ENCODE measurements at places on chromosomes 11 and 22. TPM values are rescaled to one million over a fixed set of nuclear protein-coding genes. Genes with fewer than 3 reads are reported as not detected.

GRCh38 chr22:44335903-44336803 is 23.4 kb upstream of the SHISAL1 start:
- DNase-seq = no peak

- peak; percentile 72 for DNase-seq
Observed at GRCh38 chr11:765025-765801, 12.1 kb downstream of the GATD1 start.

DNA sequence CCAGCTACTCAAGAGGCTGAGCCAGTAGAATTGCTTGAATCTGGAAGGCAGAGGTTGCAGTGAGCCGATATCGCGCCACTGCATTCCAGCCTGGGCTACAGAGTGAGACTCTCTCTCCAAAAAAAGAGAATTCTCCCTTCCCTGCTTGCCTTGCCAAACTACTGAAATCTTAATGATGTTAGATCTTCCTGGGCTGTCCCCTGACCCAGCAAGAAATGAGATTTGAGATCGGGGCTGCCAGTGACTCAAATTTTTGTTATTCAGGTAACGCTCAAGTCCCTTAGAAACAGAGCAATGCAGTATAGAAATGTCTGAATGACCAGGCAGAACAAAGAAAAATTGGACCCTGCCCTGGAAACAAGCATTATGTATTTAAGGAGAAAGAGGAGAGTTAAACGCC is 4.0 kb upstream of the RBFOX2 start:
- no peak for DNase-seq

DNA sequence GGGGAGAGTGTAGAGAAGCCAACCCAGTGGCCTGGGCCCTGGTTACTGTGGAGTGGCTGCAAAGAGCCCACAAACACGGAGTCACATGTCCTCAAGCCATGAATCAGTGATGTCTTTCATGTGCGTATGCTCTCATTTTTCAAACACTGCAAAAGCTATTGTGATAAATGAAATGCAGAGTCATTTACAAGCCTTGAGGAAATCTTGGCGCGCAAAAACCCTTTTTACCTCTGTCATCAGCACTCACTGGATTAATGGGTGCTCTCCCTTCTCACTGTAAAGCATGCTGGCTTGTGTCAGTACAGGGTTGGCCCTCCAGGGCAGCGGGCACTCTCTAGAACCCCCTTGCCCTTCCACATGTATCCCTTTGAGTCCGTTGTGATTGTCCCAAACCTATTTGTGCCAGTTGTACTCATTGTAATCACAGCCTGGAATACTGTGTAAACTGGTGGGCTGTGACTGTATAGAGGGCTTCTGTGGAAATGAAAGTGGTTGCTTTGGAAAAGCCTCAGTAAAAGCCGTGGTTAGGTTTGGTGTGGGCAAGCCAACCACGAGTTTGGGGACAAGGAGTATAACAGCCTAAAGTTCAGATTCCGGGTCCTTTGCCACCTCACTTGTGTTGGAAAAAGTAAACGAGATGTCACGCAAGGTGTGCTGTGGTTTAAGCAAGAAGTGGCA is 10.4 kb downstream of the GNAZ start:
- DNase-seq = no peak

- DNase-seq = no peak
Observed at GRCh38 chr22:42996646-42997365, 18.1 kb downstream of the PACSIN2 start.

DNA sequence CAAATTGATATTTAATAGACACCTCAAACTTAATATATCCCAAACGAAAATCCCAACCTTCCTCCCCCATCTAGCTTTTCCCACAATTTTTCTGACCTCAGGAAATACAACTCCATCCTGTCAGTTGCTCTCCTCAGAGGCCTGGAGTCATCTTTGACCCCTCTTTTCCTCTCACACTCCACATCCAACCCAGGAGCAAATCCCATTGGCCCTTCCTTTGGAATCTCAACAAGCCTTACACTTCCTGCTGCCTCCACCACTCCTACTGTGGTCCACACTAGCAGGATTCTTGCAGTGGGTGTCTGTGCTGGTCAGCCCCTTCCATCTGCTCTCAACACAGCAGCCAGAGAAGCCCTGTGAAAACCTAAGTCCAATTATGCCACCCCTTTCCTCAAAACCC is 39.3 kb upstream of the RFPL3 start:
- DNase-seq = no peak

GRCh38 chr11:118129471-118130172 is 23.0 kb downstream of the SCN4B start:
- no peak for DNase-seq

DNA sequence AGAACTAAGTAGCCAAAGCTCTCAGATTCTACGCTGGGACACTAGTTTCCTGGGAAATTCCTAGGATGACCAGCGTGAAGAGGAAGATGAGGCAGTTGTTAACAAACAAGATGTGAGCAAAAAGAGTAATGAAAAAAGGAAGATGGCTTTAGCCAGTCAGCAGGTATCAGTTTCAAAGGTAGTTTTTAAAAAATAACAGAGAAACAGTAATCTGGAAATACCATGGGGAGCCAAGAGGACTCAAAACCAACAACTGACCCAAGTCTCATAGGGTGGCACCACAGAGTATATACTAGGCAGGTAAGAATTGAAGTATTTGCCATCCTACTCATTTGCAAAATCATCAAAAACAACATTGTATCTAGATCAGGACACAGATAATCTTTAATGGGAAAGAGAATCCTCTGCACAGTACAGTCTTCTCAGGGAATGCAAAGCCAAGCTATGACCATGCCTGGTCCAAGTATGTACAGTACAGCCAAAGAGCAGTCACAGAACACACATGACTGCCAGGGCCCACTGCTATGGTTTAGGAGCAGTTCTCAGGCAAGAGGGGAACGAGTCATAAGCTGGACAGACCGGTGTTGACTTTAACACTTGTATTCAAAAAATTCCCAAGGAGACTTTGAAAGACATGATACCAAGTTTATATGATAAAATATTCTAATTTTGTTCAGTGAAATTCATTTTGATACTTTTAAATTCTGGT is 20.6 kb downstream of the MSANTD4 start:
- DNase-seq = no peak

DNA sequence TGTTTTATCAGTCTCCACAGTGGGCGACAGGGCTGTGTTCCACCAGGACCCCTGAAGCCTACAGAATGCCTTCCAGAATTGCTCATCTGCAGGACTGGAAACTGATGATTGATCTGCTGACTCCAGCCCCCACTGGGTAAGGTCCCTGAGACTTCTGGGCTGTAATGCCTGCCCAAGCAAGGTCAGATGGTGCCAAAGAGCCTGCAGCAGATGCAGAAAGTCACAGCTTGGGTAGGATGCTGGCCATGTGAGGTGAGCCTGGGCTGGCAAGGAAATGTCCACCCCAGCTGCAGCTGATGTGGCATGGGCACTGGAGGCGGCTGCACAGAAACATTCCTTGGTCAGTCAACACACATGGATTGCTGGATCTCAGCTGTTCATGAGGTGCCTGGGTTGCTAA is 30.9 kb downstream of the LRRC32 start:
- DNase-seq = no peak

DNA sequence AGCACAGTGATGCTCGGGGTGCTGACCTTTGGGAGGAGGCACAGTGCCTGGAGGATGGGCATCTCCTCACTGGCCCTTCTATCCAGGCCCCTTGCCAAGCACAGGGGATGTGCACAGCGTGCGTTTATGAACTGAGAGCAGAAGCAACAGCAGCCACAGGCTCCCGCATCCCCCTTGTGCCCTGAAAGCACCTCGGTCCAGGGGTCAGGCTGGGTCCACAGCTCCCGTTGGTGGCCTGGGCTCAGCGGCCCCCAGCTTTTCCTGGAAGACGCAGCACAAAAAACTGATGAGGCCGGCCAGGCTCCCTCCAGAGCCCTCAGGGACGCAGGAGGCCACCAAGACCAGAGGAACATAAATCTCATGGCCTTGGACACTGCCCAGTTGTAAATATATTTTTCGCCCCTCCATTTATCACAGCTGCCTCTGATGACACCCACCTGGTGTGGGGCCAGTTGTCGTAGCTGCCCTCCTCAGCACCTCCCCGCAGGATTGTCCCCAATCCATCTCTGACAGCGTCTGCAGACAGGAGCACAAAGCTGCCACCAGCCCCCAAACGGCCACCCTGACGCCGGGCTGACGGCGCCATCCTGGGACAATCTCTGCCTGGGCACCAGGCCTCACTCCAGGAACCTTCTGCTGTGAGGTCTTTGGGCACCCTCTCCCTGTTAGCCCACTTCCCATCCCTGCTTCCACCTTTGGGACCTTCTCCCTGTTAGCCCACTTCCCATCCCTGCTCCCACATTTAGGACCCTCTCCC is 203.1 kb downstream of the BRD1 start:
- DNase-seq = no peak

GRCh38 chr22:35811670-35812069 is 94.0 kb downstream of the APOL5 start:
- DNase-seq = no peak

DNA sequence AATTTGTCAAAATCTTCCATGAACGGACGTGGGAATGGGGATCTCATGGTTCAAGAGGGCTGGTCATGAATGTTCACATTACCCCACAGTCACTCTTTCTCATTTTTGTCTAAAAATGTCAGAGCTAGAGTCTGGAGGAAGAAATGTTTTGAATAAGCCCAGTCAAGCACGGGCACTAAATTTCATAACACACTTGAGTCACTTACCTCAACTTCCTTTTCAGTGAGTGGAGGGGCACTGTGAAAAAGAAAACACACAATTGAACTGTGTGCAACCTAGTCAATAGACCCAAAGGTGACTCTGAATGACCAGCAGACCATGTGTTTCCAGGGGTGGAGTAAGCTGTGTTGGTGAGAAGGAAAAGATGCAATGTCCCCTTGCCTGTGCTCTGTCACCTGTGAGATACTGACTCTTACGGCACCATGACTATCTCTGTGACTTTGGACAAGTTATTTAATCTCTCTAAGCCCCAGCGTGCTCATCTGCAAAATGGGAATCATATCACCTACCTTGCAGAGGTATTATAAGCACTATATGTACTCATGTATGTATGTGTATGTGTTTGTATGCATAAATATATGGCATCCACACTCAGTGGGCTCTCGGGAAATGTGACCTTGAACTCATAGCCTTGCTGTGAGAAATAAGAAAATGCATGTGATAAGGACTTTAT is 38.2 kb upstream of the LYVE1 start:
- DNase-seq = no peak

DNA sequence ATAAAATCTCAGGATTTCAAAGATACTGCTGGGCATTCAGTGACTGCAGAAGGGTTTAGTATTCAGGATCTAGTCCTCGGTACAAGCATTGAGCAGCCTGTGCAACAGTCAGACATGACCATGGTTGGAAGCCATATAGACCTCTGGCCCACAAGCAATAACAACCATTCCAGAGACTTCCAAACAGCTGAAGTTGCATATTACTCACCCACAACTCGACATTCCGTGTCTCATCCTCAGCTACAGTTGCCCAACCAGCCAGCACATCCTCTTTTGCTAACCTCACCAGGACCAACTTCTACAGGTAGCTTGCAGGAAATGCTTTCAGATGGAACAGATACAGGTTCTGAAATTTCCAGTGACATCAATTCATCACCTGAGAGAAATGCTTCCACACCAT is 156.8 kb downstream of the C11orf91 start:
- DNase-seq = no peak

DNA sequence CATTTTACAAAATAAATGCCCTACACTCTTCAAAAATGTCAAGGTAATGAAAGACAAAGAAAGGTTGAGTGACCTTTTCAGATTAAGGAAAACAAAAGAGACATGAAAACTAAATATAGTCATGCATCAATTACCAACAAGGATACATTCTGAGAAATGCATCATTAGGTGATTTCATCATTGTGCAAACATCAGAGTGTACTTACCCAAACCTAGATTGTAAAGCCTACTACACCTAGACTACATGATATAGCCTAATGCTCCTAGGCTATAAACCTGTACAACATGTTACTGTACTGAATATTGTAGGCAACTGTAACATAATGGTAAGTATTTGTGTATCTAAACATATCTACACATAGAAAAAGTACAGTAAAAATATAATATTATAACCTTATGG is 26.7 kb downstream of the INTS4 start:
- no peak for DNase-seq

GRCh38 chr22:27223317-27224177 is 566.2 kb downstream of the MIAT start:
- no peak for DNase-seq

GRCh38 chr11:61679893-61680621 is at the start of gene DAGLA:
TSS of gene DAGLA (plus strand) at chr11:61680391. CDS start at chr11:61720156, 39,765 bp downstream.
- DNase-seq = peak; percentile 80

GRCh38 chr11:21628641-21629040 is 564.2 kb upstream of the ANO5 start:
- no peak for DNase-seq

GRCh38 chr11:91124363-91124762 is 901.5 kb upstream of the CHORDC1 start:
- no peak for DNase-seq

DNA sequence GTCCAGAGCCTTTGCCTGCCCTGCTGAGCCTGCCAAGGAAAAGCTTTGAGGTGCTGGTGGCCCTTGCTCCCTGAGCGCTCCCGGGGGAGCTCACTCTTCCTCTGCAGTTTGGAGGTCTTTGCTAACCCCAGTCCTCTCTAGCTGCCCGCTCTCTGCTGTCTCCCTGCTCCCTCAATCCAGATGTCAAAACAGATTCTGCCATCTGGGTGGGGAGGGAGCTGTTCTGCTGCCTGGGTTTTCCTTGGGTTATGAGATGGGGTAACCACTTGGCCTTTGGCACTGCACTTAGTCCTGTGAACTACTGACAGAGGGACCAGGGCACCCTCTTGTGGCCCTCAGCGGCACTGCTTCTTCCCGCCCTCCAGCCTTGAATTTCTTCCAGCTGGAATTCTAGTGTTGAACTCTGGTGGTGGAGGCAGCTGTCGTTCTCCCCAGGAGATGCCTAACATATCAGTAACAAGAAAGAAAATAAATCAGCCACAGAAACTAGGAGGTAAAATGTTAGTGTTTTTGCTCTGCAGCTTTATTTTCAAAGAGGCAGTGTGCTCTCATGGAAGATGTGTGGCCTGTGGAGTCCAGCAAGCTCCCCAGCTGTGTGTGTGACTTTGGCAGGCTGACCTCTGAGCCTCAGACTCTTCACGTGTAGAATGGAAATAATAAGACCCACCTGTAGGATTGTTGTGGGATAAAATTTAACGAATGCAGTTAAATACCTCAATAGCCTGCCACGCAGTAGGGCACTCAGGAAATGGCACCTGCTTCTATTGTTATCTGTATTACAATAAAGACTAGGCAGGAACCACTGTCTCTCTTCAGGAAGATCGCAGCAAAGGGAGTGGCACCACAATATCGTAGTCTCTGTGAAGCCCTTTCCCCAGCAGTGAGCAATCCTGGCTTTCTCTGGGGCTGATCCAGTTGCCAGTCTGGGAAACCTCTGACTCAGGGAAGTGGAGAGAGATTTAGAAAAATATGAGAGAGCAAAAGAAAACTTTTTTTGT is 23.4 kb downstream of the ARFGAP2 start:
- DNase-seq = peak; percentile 93

ABCC8 gene
- total RNA-seq = 0.52 TPM

DNAJB7 gene
- total RNA-seq = not detected

DENND5A gene
- 6.2 TPM for total RNA-seq

OR51I1 gene
- not detected for total RNA-seq

SOX6 gene
- 3.0 TPM for total RNA-seq

TSGA10IP gene
- total RNA-seq = not detected

APOBEC3F gene
- total RNA-seq = not detected
